ENCODE measurements at places on chromosomes 12 and 14.

DNA sequence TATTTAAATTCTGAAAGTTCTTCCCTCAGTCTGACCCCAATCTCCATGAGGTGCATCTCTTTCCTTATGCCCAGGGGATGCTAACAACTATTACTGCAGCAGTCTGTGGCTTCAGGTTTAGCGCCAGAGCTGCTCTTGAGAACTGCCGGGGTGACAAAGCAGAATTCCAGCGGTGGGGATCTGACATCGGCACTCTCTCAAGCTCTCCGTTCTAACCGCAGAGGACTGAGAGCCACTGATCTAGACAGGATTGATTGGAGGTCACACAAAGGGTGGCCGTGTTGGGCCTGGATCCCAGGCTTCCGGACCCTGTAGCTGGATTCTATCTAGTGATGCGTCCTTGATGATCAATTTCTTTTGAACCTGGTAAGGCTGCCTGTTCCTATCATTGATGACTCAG lies 155.6 kb upstream of the TMEM132C start:
- DNase-seq: no peak

GRCh38 chr14:78259831-78260230 lies 89.7 kb downstream of the NRXN3 start:
- DNase-seq: peak; percentile 53

- peak; percentile 60 for DNase-seq
Observed at GRCh38 chr12:124993626-124994436, at the start of gene BRI3BP. Gene BRI3BP (plus strand): TSS chr12:124993645. CDS start chr12:124993791, 146 bp downstream.

- no peak for DNase-seq
Observed at GRCh38 chr14:29215853-29216252, 449.3 kb downstream of the FOXG1 start.

GRCh38 chr12:133165776-133166175 lies 15.5 kb upstream of the ZNF268 start:
- no peak for DNase-seq

- no peak for DNase-seq
Observed at GRCh38 chr14:81432219-81432661, 32.1 kb upstream of the STON2 start.

GRCh38 chr12:100721169-100721568 lies 73.4 kb upstream of the ANO4 start:
- no peak for DNase-seq

- no peak for DNase-seq
Observed at GRCh38 chr14:50796390-50796789, 34.6 kb downstream of the NIN start.

DNA sequence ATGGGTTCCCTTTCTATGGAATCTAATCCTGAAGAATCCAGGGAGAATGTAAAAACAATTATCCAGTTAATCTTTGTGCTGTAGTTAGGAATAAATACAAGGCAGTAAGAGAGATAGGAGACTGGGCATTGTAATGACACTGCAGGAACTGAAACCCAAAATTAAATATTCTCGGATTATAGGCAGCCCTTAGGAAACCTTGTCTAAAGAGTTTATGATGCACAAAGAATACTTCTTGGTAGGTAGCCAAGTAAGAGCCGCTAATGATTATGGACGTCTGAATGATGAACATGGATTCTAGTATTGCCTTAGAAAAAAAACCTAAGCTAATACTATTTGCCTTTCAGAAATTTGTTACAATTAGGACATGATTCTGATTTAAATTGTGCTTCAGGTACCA lies 165.4 kb upstream of the LRIG3 start:
- DNase-seq: no peak

DNA sequence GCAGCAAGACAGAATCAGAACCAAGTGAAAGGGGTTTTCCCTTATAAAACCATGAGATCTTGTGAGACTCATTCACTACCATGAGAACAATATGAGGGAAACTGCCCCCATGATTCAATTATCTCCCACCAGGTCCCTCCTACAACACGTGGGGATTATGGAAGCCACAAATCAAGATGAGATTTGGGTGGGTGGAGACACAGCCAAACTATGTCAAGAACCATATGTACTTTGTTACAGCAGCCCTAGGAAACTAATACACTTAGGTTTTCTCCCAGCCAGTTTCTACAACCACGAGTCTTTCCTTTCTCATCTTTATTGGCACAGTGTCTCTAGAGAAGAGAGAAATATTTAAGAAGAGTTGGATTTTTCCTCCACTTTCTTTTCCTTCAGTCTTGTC lies 72.6 kb downstream of the BTG1 start:
- DNase-seq: no peak

GRCh38 chr12:119683413-119683812 lies 15.5 kb downstream of the PRKAB1 start:
- DNase-seq: no peak

DNA sequence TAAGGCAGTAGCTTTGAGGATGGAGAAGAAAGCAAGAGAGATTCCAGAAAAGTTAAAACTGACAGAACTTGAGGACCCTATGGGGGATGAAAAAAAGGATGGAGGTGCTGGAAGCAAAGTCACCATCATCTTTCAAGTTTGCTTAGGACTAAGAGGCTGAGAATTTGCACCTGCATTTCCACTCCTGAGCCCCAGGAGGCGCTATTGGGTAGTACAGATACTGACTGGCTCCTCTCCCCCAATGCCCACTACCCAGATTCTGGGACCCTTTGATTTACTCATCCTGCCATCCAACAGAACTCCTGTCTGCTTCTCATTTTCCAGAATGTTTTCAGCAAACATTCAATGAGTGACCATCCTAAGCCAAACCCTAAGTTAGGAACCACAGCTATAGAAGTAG lies 34.0 kb upstream of the CMKLR1 start:
- no peak for DNase-seq

- peak; percentile 35 for DNase-seq
Observed at GRCh38 chr14:52328276-52328675, 14.2 kb downstream of the PTGER2 start.

- no peak for DNase-seq
Observed at GRCh38 chr12:82765971-82766705, 79.4 kb downstream of the TMTC2 start.

GRCh38 chr12:28870839-28871440 lies 278.1 kb upstream of the FAR2 start:
- DNase-seq: no peak

DNA sequence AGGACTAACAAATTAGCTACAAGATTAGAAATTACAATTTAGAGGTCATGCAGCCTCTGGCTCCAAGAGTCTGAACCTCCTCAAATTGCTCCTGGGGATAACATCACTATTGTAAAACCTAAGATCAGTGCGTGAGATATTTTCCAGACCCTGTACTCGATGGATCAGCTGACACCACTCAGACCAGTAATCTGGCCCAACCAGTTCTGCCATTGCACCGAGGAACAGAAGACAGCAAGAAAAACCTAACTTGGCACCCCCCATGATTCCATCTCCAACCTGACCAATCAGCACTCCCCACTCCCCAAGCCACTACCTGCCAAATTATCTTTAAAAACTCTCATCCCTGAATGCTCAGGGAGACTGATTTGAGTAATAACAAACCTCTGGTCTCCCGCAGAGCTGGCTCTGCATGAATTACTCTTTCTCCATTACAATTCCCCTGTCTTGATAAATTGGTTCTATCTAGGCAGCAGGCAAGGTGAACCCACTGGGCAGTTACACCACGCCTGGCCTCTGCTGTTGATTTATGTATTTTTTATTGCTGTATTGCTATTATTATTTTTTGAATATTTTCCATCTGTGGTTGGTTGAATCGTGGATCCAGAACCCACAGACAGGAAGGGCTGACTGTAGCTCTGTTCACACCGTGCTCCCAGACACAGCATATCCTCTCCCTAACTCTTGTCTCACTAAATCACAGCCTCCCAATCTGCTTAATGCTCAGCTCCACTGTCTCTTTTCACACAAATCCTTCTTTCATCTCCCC lies 9.2 kb downstream of the HEBP1 start:
- no peak for DNase-seq

DNA sequence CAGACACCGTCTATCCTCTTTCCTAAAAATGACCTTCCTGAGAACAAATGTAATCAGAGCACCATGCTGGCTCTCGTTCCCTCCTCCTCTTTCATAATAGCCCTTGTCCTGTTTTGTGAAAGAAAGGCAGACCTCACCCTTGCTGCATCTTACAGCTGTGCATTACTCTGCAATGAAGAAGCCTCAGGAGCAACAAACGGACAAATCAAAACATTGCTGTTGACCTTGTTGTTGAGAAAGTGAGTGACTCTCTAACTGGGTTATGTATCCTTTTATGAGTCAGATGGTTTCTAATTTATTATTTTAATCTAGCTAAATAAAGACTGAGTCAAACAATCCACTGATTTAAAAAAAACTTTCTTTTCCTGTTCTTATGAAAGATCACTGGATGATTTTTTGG lies 180.9 kb downstream of the RPS29 start:
- no peak for DNase-seq

DNA sequence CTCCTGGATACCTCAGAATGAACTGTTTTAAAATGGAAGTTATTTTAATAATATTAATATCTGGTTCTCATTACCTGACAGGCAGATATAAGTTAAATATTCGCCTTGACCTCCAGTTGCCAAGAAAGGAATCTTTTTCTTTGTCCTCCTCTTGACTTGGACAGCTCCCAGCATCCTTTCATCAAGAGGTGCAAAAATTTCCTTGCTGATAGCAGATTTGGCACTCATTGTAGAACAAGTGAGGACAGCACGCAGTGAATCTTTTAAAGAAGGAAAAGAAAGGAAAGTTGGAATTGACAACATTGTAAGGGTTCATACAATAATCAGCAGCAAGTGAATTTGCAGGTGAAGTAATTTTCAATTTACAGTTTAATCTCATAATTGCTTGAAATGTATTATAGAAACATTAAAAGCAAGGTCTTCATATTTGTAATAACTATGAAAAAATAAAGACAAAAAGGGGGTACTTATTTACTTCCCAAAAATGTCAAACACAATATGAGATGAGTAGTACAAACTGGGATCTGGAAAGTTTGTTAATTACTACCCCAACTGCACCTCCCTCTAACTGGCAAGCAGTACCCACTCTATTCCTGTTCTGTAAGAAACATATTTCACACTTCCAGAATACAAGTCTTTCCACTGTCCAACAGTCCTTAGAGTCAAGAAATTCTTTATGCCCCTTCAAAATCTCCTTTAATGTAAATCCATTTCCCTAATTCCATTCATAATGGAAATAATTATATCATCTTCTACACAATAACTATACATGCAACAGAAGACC lies 75.2 kb downstream of the STXBP6 start:
- DNase-seq: no peak

GRCh38 chr14:100222224-100223093 lies 16.5 kb upstream of the YY1 start:
- no peak for DNase-seq

- DNase-seq: no peak
Observed at GRCh38 chr12:120798696-120799095, 73.1 kb downstream of the ACADS start.

DNA sequence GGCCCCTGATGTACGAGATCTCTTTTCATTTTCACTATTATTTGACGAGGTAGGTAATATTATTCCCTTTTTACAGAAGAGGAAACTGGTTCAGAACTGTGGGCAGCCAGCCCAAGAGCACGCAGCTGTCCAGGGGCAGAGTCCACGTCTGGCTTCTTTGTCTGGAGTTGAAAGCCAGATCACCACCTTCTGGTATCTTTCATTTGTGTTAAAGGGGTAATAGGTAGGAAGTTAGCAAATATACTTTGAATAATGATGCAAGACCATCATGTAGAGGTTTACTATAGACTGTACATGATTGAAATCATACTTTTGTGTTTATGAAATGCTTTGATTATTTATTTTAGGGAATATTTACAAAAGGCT lies 144.1 kb upstream of the AMIGO2 start:
- DNase-seq: no peak

DNA sequence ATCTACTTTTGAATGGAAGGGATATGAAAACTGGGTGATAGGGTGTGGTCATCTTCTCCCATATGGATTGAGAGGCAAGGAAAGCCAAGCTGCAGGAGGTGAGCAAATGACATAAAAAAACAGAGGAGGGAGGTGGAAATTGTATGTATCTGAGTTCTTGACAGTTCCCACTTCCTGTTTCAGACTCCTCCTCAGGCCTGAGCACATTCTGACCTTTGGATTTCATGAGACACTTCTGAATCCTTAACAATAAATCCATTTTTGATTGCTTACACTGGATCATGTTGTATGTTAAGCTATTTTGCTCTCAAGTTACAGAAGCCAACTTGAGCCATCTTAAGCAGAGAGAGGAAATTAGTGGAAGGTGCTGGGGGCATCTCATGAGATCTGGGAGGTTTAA lies 11.6 kb upstream of the SRSF5 start:
- no peak for DNase-seq

DNA sequence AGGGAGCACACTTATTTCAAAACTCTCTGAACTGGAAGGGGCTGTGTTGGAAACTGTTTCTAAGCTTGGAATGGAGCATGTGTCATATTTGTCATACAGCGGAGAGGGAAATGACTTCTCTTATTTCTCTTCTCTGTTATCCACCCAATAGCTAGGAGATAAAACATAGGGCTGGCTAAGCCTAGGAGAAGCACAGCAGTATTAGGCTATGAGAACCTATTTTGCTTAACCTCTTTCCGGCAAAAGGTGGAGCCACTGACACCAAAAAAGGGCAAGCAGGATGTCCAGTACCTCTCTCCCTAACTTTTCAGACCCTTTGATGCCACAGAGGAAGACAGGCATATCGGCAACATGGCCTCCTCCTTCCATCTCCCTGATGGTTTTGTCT lies 148.3 kb downstream of the CRADD start:
- DNase-seq: no peak

DNA sequence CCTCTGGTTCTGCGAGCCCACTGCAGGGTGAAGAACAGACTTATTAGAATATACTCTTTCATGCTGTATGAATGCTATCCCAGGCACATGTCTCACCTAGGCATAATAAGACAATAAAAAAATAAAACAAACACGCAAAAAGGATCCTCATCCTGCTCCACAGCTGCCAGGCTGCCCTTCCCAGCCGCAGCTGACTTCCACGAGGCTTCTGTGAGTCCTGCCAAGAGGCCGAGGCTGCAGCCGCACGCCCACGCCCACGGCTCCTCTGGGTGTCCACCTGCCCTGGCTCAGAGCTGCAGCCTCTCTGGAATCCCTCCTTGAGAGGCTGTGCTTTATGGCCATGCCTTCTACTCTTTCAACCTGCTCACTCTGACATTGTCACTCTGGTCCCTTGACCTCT lies 6.9 kb downstream of the SMIM41 start:
- no peak for DNase-seq

Measured in HTR-8/SVneo (cell line).